ENCODE measurements at places on chromosomes 6 and 20.

- DNase-seq = no peak
Observed at GRCh38 chr6:111600588-111601445, 4.9 kb downstream of the TRAF3IP2 start.

DNA sequence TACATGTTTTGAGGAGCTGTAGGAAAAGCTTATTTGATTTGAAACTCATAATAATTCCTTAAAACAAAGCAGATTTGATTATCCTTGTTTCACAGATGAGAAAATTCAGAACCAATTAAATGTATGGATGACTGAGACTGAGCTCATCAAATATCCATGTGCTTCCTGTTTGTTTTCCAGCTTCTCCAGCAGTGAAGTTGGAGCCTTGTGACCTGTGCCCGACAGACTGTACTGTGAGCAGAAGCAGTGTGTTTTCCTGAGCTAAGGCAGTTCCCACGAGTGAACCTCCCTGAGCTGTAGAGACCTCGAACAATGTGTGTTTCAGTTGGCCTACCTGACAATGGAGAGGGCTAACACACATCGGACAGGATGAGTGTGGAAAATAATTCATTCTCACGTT lies 599.5 kb upstream of the NRSN1 start:
- DNase-seq = no peak

- DNase-seq = no peak
Observed at GRCh38 chr6:109239651-109240321, 142.5 kb downstream of the CD164 start.

DNA sequence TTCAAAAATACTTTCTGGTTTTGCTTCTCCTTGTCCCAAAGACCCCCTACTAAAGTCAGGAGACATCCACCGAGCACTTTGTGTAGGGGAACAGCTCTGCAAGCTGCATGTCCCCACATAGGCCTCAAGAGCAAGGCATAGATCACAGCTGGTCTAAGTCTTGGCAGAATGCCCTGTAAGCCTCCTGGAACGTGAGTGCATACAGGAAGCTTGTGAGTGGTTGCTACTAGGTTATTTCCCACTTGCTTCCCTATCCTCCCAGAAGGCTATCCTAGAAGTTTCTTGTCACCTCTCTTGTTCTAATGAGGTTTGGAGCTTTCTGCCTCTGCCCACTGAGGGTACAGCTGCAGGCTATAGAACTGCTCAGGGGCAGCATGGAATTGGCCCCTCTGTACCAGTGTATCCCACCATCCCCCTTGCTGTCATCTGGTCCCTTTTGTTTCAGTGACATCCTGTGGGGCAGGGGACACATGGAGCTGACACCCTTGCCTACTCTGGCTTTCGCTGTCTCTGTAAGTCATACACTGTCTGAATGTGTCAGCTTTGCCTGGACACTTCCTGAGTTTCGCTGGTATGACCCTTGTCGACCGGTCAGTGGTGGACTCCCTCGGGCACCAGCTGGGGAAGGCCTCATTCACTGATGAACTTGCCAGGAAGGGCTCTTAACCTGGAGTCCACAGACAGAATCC lies 35.6 kb upstream of the KCNK16 start:
- peak; percentile 75 for DNase-seq

DNA sequence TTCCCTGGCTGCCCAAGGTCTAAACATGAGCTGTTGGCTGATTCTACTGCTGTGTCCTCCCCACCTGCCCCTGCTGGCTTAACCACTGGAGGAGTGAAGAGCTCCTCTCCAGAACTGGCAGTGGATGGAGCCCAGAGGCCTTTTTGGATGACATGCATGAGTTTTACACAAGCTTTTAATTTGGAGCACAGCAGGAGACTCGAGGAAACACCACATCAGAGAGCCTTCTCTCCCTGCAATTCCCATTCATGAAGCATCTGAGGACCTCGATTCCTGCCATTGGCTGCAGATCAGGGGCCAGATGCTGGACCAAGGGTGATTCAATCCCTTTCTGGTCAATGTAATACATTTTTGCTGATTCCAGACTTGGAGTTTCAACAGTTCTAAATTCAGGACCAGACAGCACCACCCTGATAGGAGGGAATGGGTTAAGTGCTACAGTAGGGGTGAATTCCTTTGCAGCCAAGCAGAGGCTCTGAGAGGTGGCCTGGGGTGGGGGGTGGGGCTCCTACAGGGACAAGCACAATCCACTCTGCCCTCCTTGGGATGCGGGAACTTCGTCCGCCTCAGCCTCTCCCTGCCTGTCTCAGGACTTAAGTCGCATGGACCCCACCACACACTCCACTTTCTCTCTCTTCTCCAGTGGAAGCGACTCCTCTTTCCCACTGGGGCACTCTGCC lies 599 bp upstream of the PSORS1C1 start:
- DNase-seq = no peak

DNA sequence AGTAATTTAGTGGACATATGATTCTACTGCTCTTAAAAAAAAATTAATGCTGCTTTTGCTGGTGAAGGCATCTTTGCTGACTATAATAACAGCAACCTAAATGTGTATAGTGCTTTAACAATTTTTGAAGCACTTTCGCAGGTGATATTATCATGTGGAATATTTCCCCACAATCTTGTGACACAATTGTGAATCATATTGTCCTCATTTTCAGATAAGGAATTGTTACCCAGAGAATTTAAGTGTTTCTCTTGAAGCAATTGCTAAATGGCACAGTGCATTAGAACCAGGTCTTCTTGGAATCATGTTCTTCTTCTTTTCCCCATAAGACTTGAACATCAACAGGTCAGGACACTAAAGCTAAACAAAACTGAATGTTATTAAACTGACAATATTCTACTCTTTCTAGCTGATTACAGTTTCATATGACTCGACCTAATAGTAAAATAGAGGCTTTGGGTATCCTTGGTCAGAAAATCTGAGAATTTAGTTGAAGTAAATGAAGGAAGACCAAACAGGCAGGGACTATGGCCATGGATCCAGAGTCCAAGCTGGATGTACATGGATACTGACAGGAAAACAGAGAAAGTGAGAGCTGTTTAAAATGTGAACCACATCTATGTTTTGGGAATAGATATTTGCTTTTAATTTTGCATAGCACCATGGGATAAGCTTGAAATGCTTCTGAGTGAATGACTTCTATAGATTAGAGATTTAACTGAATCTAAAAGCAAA lies 121.8 kb upstream of the SLC35B3 start:
- no peak for DNase-seq

DNA sequence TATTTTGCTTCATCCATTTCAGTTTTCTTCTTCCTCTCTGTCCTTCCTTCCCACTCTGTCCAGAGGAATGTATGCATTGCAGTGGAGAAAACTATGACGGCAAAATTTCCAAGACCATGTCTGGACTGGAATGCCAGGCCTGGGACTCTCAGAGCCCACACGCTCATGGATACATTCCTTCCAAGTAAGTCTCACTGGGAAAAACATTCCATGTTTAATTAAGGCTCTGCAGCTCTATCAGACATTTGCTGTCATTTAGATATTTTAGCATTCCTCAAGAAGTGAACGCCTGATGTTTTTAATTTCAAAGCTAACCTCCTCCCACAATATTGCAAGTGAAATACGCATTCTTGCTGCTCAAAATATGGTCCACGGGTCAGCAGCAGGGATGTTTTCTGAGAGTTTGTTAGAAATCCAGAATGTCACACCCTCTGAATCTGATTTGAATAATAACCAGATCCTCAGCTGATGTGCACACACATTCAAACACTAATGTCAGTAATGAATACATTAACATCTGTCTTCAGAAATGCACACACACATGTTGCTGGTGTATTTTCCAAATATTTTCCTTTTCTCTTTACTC lies 12.8 kb downstream of the PLG start:
- DNase-seq = no peak

GRCh38 chr20:12152996-12153395 lies 235.3 kb downstream of the BTBD3 start:
- no peak for DNase-seq

- DNase-seq = peak; percentile 17
Observed at GRCh38 chr6:156953479-156954146, 176.4 kb downstream of the ARID1B start.

DNA sequence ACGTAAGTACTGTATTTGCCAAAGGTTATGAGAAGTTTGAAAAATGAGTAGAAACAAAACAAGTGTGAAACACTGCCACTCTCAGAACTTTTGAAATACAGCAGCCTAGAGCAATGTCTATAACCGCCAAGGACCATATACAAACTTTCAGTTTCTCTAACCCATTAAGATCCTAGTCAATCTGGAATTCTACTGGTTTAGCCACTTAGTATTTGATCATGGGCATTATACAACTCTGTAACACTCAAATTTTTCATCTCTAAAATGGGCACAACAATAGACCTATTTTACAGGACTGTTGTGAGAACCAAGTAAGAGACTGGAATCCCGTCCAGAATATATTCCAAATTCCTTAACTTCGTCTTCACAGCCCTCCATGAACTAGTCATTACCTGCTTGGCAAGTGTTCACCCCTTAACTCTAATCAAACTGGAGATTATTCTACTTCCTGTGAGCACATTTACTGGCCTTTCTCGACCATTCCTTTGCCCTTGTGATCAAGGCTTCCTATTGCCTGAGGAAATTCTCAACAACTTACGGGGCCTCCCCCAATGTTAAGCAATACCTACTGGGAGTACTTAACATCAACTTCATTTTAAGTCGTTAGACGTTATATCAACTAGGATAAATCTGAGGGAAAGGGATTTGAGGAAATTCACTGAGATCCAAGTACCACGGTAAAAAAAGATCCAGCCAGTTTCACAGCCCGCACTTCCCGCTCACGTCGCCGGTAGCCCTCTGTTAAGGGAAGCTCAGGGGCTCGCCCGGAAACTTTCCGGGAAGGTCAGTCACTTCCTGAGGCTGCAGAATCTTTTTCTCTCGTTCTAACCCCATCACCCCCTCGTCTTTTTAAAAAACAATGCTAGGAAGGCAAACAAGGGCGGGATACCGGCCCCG lies 1.1 kb downstream of the EIF2S2 start:
- DNase-seq = peak; percentile 13

- DNase-seq = peak; percentile 13
Observed at GRCh38 chr6:76861403-76861802, 601.9 kb downstream of the HTR1B start.

GRCh38 chr20:61391812-61392520 lies 139.9 kb downstream of the CDH4 start:
- DNase-seq = no peak

DNA sequence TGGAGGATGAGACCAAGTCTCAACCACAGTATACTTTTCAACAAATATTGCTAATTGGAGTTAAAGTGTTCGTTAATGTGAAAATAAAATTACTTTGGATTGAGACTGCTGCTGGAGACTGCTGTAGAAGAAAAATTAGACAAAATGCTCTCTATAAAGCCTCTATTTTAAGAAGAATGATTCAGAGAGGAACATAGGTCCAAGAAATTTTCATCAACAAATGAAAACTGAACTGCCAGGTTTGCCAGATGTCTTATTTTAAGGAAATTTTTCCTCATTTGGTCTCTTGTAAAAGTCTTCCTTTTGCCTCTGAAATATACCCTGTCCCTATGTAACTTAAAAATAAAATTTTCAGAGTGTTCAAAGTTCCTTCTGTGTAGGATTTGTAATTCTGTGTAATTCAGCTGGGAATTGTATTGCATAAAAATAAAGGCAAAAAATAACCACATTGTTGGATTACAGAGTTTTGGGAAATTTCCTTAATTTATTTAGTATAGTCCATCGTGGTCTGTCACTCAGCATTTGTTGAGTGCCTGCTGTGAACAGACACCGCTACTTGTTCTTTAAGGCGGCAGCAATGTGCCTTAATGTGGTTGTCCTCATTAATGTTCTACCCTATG lies 27.4 kb downstream of the ANKS1A start:
- no peak for DNase-seq

GRCh38 chr20:32352121-32352720 lies 5.9 kb upstream of the ASXL1 start:
- DNase-seq = no peak

- DNase-seq = no peak
Observed at GRCh38 chr6:87656857-87657256, 45.2 kb downstream of the AKIRIN2 start.

DNA sequence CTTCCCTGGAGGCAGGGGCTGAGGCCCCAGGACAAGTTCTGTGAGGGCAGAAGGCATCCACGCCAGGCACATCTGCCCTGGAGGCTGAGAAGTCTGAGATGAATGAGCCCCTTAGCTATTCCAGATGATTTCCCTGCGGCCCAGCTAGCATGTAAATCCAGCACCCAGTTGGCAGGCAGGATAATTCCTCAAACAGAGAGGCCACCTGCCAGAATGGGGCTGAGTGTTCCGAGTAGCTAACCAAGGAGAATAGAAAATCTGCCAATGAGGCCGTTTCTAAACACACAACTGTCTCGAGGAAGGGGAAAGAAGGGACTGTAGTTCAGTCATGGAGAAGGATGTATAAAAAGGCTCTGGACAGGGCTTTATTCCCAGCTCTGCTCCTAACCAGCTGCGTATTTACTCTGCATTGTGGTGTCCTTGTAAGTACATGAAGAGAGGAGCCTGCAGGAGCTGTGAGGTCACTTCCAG lies 211.4 kb upstream of the CDYL start:
- DNase-seq = peak; percentile 3

DNA sequence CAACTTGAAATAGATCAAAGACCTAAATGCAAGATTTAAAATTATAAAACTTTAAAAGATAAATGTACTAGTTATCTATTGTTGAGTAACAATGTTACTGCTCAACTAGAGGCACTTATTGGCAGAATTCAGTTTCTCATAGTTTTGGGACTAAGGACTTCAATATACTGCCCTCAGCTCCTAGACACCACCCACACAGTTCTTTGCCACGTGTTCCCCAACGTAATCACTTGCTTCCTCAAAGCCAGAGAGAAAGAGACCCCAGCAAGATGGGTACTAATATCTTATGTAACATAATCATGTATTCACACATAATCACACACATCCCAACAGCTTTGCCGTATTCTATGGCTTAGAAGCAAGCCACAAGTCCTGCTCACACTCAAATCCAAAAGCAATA lies 50.3 kb upstream of the SLC22A16 start:
- DNase-seq = no peak

DNA sequence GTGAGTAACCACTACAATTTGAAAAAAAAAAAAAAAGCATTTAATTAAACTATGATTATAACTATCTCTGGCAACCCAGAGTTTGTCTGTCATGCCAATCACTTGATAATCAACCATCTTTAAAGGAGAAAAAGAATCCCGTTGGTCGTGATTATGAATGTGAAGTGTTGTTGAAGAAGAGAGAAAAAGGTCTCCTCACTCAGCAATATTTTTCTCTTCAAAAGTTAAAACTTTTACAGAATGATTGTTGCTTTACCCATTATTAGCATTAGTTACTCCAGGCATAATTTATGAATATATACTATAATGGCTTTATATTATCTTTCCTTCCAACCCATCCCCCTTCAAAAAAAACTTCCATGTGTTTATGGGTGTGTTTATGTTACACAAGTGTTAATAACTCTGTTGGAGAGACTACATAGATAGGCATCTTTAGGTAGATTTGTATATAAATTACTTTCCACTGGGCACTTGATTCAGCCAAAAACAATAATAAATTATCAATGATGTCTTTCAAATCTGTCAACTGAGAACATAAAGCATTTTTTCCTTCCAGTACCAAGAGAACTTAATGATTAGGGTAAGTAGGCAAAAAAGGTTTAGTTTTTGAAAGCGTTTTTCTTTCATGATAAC lies 5.1 kb downstream of the BMP5 start:
- DNase-seq = no peak

Measured in NCI-H345 (cell line).